Stimulated activated CD4-positive, alpha-beta T cell treated with anti-CD3 and anti-CD28 coated beads, Interleukin-4, amount 100 ng/mL, for 48 hours (primary cell): ENCODE measurements at places on chromosomes 6 and 20.

- DNase-seq: no peak
These were observed 20.1 kb downstream of the B4GALT5 start for GRCh38 chr20:49693435-49694171.

DNA sequence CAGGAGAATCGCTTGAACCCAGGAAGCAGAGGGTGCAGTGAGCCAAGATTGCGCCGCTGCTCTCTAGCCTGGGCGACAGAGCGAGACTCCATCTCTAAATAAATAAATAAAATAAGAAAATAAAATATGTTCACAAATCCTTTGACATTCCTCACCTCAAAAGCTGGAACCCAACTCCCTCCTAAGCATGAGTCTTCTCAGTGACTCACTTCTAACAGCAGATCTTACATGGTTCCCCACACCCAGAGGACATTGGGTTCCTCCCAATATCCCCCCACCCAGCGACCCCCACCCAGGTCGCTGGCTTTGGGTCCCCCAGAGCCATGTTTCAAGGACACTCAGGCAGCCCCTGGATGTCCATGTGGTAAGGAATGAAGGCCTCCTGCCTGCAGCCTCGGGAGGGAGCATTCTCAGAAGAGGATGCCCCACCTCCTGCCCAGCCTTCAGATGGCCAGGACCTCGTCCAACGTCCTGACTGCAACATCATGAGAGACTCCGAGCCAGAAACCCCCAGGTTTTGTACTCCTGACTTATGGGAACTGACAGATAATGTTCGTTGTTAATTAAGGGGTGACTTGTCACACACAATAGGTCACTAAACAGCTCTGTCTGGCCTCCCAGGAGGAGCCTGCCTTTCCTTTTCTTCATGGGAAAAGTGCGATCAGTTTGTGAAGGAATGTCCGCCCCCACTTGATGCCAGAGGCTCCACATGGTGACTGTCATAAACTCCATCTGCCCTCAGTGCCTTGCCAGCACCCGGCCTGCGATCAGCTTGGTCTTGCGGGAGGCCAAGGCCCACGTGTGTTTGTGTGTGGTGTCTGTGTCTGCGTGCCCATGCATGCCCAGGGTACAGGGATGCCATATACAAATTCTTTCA is 10.1 kb upstream of the GMEB2 start:
- DNase-seq: no peak

GRCh38 chr6:108937170-108937569 is 88.9 kb downstream of the ARMC2 start:
- DNase-seq: no peak

DNA sequence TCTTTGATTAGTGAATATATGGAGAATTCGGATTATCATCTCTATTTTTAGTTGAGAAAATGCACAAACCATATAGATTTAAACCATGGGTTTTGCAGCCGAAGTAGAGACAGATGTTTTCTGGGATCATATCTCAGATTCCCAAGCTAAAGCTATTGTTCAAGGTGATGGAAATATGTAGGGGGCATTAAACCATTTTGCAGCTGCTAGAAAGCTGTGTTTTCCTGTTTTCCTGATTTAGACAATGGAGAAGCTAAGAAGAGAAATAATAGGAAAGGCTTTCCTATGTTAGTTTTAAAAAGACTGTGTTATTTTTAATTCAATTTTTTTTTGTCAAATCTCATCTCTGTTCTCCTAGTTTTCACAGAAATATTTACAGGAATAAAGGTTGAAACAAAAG is 6.2 kb downstream of the CD93 start:
- DNase-seq: no peak

DNA sequence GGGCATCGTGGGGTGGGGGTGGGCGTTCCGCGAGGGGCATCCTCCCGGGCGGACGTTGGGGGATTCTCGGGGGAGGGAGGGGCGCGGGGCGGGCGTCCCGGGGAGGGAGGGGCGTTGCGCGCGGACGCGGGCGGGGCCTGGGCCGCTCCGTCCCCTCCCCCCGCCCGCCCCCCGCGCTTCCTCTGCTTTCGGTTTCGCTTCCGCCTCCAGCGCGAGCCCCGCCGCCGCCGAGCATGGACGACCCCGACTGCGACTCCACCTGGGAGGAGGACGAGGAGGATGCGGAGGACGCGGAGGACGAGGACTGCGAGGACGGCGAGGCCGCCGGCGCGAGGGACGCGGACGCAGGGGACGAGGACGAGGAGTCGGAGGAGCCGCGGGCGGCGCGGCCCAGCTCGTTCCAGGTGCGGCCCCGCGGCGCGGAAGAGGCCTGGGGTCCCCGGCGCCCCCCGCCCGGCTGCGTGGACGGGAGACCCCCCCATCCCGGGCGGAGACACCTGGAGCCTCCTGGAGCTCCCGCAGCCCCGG is at the start of gene OGFR:
Gene OGFR, plus strand, starts transcription at position 209 of the 528 bp plus-strand sequence. Its CDS starts 25 bp downstream, at position 234.
- peak; percentile 44 for DNase-seq

DNA sequence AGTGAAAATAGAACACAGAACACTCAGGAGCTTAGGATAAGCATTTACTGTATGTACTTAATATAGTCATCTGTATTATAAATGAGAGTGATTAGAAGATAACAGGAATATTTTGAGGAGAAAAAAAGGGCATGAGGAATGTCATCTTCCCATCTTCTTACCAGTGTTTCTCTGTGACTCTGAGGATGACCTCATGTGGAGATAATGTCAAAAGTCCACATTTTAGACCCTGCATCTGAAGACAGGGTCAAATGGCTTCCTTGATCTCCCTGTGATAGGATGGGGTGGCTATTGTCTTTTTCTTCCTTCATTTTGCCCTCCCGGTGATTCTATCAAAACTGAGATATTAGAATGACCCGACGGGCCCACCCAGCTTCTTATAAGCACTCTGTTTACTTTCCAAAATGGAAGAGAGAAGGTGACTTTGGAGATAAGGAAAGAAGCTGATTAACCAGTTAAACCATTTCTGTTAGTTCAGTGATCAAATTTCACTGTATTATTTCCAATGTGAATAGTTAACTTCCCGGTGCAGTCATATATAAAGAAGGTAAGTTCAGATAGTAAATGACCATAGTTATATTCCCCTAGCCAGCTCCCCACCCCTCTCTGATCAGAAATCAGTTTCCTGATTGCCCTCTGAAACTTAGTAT is 115.7 kb upstream of the SALL4 start:
- no peak for DNase-seq

DNA sequence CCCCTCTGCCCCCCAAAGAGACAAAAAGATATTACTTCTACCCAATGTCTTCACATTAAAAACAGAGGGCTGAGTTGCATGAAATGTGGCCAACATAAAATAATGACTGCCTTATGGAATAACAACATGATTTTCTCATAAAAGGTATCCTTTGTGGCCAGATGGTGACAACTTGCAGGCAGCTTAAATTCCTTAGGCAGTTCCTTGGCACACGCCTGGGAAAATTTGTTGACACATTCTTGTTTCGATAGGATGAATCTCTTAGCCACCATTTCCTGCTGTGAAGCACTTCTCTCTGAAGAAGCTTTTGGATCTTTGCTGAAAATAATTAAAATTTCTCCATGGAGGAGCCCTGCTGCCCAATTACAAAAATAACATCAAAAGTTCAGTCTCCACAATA is 109.0 kb upstream of the COL21A1 start:
- DNase-seq: no peak

DNA sequence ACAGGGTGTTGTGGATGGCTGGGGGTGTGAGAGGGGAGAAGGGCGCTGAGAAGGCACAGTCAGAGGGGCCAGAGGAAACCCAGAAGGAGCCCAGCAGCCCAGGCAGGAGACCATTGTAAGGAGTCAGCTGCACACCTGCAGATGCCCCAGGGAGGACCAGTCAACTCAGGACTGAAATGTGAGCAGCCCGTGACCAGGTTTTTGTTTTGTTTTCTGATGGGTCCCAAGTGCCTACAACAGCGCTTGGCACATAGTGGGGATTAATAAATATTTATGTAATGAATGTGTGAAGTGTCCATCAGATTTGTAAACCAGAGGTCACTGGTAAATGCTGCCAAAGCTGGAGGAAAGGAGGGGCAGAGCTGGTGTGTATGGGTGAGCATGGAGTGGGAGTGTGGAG is 30.2 kb downstream of the TRAM2 start:
- no peak for DNase-seq

DNA sequence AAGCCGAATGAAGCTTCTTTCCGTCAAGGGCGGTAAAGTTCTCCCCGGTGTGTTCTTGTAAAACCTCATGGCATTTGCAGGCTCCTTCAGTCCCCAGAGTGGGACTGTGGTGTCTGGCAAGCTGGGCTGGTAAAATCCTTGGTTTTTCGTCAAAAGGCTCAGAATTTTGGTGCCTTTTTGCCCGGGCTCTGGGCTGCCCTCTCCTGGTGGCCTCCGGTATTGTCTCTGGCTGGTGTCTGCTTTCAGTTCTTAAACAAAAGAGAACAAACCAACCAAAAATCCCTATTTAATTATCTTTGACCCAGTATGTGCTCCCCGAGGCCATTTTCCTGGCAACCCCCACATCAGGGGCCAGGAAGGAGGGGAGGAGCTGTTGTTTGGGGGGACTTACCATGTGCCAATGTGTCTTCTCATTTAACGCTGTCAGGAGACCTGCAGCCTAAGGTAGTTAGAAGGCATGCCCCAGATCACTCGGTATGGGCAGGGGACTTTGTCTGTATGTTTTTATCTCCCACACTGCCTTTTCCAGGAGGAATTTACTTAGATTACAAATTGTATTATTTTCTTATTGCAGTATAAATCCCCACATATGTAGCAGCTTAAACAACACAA is 11.1 kb downstream of the CDH4 start:
- peak; percentile 58 for DNase-seq

- DNase-seq: no peak
These were observed 3.6 kb downstream of the TRAM2 start for GRCh38 chr6:52573295-52573694.

GRCh38 chr20:23629542-23630391 is 8.0 kb downstream of the CST3 start:
- no peak for DNase-seq

- DNase-seq: no peak
These were observed 797 bp downstream of the PBX2 start for GRCh38 chr6:32189069-32189741.

GRCh38 chr20:11922561-11922960 is 4.9 kb downstream of the BTBD3 start:
- no peak for DNase-seq

GRCh38 chr6:53518862-53519261 is 26.0 kb downstream of the GCLC start:
- DNase-seq: no peak

DNA sequence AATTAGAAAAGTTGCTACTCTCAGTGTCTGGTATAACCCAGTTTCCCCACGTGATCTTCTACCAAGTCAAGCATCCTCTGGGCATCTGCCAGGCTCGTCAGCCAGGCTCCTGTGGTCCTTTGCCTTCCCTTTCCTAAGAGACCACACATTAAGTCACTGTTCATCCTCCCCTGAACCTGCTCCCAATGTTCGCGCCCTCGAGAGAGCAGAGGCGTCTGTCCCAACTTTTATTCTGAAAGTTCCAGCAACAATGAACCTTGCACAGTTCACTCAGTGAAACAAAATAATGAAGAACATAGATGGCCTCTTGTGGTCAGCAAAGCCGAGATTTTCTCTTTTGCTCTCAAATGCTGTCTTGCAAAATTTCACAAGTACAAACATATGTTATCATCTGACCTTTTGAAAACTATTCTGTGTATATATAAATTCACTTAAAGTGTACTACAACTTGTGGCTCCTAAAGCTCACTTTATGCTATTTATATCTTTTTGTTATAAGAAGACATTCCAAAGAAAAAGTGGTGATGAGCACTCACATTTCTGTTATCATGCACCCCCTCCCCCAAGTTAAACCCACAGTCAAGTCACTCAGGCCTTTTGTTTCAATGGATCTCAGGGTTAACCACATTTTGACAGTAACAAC is 39.2 kb upstream of the NHSL1 start:
- no peak for DNase-seq

GRCh38 chr20:59270380-59270779 is 30.0 kb upstream of the EDN3 start:
- no peak for DNase-seq

GRCh38 chr6:70210462-70210861 is 92.4 kb downstream of the COL9A1 start:
- DNase-seq: no peak

- DNase-seq: no peak
These were observed 1269.6 kb upstream of the CITED2 start for GRCh38 chr6:140644017-140644416.

DNA sequence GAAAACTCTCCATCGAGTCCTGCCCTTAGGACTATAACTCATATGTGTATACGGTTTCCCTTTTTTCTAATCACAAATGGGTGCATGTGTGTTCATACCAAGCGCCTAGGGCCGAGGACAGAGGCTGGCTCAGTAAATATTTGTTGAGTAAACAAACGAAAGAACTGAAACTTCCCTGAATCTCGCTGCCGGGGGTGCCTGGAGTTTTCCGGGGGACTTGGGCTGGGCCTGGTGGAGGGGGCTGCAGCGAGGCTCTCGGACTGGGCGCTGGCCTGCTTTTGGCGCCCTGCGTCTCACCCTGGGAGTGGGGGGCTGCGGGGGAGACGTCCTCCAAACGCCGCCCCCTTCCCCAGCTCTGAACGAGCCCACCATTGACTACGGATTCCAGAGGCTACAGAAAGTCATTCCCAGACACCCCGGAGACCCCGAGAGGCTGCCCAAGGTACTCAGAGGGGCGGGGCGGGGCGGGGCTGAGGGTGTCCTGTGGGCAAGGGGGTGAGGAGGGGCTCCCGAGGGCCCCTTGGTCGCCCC is 49.0 kb downstream of the CPXM1 start:
- DNase-seq: no peak

- DNase-seq: no peak
These were observed 39.7 kb downstream of the TRAM2 start for GRCh38 chr6:52537001-52537753.

GRCh38 chr20:3710703-3711483 is 1.5 kb downstream of the SIGLEC1 start:
- DNase-seq: peak; percentile 67

DNA sequence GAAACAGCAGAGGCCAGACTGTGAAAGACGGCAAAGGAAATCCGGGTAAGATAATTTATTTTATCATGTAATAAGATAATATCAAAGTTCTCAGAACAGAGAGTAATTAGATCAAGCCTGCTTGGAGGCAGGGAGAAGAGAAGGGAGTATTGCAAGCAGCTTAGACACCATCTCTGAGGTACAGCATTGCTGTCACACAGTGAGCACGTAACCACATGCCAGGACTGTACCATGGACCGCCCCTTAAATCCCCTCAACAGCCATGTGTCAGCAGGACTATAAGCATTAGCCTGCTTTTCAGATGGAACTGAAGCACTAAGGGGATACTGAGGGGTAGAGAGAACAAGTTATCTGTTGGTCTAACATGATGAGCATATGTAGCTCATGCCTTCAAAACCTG is 141.5 kb downstream of the C6orf118 start:
- DNase-seq: no peak

- no peak for DNase-seq
These were observed 18.5 kb downstream of the POM121L2 start for GRCh38 chr6:27293436-27294098.

DNA sequence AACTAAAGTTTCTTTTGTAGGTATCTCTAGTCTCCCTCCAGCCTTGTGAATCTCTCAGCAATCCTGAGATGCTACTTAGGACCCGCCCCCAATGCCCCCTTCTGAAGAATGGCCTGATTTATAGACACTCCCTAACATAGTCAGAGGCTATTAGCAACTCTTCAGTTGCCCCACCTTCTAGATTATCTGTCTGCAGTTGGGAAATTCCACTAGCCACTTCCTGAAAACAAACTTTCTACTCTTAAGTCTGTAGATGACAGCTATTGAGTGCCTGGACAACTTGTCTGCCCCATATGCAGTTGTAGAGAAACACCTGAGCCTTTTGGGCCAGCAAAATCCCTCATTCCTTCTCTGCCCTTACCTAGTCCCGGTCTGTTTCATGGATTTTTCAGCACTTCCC is 188.2 kb upstream of the PREP start:
- no peak for DNase-seq
